ENCODE measurements at places on chromosomes 1 and 21.

GRCh38 chr1:59699227-59699847 is 115.4 kb upstream of the HOOK1 start:
- no peak for DNase-seq

DNA sequence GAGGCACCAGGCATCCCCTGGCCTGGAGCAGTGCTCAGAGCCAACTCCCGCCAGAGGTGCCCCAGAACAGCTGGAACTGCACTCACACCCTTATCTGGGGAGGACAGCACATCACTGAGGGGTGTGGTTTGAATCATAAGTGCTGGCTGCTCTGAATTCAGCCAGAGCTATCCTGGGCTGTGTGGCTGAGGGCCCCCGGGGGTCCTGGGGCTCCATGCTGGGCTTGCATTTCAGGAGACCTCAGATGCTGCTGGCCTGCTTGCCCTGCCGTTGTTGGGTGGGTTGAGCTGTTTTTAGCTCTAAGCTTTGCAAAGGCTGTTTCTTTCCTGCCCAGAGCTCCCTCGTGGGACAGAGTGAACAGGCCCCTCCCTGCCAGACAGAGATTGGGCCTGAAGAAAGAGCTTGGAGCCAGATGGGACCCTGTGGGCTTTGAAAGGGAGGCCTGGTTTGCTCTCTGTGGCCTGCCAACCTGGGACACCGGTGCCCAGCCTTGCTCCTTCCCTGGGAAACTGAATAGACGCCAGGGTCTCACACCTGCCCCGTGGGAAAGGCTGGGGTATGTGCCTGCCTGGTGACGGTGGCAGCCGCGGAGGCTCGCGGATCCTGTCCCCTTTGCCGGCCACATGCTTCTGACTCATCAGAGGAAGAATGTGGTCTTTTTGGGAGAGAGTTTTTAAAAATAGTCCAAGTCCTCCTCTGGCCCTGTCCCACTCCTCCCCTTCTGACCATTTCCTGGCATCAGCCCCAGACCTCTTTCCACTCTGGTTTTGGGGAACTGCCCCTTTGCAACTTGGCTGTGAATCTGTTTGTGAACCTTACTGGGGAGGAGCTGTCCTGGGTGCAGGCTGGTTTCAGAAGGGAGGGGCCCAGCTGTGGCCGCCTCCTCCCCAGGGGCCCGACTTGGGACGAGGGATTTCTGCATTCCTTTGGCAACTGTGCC is 30.0 kb downstream of the ARHGEF10L start:
- DNase-seq, result no peak

- no peak for DNase-seq
Measured at GRCh38 chr1:167221126-167221737, 546 bp downstream of the POU2F1 start.

- no peak for DNase-seq
Measured at GRCh38 chr1:15950763-15951295, 25.1 kb downstream of the ZBTB17 start.

- no peak for DNase-seq
Measured at GRCh38 chr1:241647658-241648057, 4.4 kb upstream of the WDR64 start.

DNA sequence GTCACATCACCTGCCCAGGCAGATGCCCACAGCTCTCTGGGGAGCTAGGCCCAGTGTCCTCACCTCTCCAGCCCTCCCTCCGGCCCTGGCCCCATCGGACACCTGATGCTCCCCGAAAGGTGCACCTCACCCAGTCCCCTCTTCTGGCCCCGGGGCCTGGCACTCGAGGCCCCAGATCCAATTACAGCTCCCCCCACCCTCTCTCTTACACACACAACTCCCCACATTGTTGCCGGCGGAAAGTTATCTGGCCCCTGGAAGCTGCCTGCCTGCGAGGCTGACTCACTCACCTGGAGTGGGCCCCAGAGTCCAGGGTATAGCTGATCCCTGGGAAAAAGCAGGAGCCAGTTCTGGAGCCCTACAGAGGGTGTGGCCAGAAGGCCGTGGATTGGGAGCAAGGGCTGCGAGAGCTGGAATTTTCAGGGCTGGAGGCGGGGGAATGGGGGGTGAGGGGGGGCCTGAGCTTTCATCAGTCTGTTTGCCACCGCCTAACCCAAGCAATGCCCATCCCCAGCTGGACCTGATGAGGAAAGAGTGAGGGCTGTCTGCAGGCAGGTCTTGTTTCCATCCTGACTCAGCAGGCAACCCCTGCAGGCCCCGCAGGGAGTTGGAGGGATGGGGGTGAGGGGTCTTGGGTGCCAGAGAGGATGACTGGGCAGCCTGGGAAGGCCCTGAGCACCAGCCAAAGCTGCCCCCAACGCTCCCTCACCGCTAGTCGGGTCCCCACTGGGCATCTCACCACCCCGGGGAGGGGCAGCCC is 948 bp downstream of the FBXO2 start:
- DNase-seq, result no peak

DNA sequence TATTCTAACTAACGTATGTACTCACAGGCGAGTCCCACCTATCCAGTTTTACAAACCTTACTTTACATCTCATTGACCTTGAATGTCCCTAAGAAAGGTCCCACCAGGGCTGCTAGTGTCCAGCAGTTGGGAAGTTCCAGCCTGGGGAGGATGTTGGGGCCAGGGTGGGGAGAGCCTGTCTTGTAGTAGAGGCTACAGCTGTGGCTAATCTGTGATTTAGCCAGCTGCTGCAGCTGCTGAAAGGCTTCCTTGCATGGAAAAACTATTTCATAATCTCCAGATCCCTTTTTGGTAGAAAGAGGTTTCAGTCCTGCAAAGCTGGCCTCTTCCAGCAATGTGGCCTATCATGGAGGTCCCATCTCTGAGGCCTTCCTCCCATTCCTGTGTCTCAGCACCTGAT is 23.1 kb downstream of the TNN start:
- no peak for DNase-seq

GRCh38 chr1:154615411-154615810 is 7.4 kb upstream of the ADAR start:
- DNase-seq, result no peak

Measured in AG04450 (cell line).